ENCODE measurements at places on chromosomes 12 and 14.

GRCh38 chr14:57692671-57693070, 173.2 kb downstream of the SLC35F4 start:
- no peak for DNase-seq

GRCh38 chr12:113203852-113204760, 17.2 kb upstream of the TPCN1 start:
- DNase-seq, result no peak

DNA sequence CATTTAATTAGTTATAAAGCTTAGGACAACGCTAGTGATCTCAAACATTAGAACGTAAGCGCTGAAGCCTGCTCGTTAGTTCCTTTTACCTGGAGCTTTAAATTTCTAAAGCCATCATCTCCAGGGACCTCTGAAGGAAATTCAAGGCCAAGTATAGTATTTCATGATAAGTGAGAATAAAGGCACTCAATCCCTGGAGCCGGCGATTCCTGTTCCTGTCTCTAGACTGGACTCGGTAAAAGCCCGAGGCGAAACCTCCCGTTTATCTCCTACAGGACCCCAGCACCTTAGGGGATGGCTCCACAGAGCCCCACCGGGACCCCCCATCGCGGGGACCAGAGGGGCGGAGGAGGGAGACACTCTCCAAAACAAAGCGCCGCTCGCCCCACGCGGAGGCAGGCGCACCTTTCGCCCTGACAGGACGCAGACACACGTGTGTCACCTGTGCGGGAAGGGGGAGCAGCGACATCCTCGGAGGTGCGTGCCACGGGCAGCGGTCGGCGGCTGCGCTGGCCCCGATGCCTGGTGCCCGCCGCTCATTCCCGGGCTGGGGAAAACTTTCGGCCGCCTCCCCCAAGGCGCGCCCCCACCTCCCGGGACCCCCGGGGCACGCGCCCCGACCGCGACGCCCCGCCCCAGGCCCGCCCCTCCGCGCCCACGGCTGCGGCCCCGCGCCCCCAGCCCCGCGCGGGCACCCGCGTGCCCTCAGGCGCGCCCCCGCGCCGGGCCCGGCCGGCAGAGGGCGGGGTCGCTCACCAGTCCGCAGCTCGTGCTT, 678 bp downstream of the RPS6KA5 start:
- peak; percentile 61 for DNase-seq

DNA sequence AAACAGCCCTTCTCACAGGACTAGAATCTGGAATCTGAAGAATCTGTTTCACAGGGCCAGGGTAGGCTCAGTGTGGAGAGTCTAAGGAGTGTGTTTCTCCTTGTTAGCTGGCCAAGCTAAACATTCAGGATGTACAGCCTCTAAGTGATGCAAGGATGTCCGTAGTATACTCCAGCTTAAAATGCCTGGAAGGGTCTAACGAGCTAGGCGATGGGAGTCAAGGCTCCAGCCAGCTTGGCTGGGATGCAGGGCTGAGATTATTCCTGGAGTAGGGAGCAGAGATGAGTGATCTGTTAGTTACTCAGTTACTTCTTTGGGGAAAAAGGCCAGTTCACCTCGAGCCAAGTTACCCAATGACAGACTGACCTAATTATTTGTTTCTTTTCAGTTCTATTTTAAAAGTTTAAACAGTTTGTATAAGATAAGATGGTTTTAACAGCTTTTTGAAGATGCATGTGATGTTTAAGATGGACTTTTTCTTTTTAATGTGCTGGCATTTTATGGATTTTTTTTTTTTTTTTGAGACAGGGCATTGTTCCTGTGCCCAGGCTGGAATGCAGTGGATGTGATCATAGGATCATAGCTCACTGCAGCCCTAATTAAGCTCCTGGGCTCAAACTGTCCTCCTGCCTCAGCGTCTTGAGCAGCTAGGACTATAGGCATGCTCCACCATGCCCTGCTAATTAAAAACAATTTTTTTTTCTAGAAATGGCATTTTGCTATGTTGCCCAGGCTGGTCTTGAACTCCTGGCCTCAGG, 41.1 kb downstream of the SYNE2 start:
- DNase-seq, result no peak

DNA sequence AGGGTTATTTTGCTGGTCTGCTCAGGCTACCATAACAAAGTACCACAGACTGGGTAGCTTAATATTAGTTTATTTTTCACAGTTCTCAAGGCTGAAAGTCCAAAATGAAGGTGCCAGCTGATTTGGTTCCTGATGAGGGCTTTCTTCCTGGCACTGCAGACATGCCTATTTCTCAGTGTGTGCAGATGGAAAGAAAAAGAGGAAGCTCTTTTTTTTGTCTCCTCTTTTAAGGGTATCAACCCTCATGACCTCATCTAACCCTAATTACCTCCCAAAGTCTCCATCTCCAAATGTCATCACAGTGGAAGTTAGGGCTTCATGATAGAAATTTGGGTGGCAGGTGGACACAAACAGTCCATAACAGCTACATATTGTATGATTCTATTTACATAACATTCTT, 25.0 kb upstream of the POLR3B start:
- no peak for DNase-seq

- DNase-seq, result no peak
Measured at GRCh38 chr12:124855275-124855957, 8.2 kb downstream of the SCARB1 start.

GRCh38 chr12:110468214-110469048, at the start of the genes FAM216A and GPN3:
FAM216A (plus strand) TSS chr12:110468845; CDS start chr12:110468876, 31 bp downstream.
GPN3 (minus strand) TSS chr12:110468257; CDS start chr12:110468203, 54 bp downstream.
- peak; percentile 94 for DNase-seq

GRCh38 chr14:69152181-69152901, 578 bp downstream of the DCAF5 start:
- peak; percentile 55 for DNase-seq

- no peak for DNase-seq
Measured at GRCh38 chr12:1310653-1311052, 283.7 kb downstream of the FBXL14 start.

- no peak for DNase-seq
Measured at GRCh38 chr12:132672116-132672515, 15.0 kb downstream of the POLE start.

- no peak for DNase-seq
Measured at GRCh38 chr12:113980054-113980453, 13.9 kb upstream of the RBM19 start.

- DNase-seq, result no peak
Measured at GRCh38 chr12:103994235-103994634, 28.6 kb downstream of the TDG start.

- DNase-seq, result no peak
Measured at GRCh38 chr12:1466481-1467154, 127.8 kb downstream of the FBXL14 start.

DNA sequence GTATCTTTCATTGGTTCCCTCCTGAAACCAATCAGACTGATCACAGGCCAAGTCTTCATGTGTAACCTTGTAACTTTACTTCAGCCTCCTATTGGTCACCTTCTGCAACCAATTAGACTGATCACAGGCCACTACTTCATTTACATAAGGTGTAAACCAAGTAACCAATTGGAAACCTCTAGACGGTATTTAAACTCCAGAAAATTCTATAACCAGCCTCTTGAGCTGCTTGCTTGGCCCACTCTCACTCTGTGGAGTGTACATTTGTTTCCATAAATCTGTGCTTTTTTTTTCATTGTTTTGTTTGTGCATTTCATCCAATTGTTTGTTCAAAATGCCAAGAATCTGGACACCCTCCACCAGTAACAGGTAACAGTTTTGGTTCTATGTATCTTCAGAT, 47.5 kb downstream of the EIF2S3B start:
- DNase-seq, result no peak

Data from stimulated activated naive CD8-positive, alpha-beta T cell treated with anti-CD3 and anti-CD28 coated beads, Interleukin-15, Interleukin-2, amounts not matched to agents 100 U/mL and 50 U/mL, for 24 hours (primary cell).